ENCODE measurements at places on chromosomes 11 and 22.

DNA sequence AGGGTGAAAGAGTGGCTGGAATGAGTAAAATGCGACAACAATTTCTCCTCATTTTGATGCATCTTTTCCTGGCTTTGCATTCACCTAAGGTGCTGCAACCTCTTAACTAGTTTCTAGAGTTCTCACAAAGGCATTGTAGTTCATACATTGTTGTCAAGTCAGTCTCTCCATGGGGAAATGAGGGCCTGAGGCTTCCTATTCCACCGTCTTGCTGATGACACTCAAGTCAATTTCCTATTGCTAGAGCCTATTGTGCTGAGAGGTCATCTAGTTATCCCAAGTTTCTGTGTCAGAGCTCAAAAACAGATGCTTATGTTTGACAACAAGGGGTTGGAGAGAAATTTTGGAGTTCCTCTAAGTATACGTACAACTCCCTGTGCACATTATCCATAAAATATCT is 11.6 kb upstream of the MS4A6A start:
- no peak for DNase-seq

DNA sequence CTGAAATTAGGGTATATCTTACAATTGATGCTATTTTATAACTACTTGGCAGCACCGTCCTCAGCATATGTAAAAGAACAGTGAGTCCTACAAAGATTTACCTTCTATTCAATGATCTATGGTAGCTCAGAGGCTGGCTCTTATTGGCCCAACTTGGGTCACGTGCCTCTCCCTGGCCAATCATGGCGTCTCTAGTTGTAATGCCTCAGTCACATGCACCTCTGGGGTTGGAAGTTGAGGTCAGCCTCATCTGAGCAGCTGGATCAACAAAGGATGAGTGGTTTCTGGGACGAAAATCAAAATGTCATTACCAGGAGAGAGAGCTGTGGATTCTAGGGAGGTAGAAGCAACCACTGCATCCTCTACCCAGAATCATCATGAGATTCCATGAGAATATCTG is 22.9 kb upstream of the ASPHD2 start:
- DNase-seq: no peak

DNA sequence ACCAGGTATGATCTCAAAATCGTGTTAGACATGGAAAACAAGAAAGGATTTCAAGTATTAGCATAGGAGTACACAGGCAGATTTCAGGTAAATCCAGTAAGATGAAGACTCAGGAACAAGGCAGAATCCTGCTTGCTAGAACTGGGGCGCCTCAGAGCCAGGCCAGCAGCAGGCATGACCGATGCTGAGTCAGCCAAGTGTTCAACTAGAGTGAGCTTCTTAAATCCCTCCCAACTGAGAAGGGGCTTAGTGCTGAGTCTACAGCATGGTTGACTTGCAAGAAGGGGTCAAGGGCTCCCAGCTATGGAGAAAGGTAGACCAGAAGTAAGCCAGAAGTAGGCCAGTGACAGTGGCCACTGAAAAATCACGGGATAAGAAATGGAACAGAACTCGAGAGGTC is 12.4 kb downstream of the GRAP2 start:
- DNase-seq: no peak

DNA sequence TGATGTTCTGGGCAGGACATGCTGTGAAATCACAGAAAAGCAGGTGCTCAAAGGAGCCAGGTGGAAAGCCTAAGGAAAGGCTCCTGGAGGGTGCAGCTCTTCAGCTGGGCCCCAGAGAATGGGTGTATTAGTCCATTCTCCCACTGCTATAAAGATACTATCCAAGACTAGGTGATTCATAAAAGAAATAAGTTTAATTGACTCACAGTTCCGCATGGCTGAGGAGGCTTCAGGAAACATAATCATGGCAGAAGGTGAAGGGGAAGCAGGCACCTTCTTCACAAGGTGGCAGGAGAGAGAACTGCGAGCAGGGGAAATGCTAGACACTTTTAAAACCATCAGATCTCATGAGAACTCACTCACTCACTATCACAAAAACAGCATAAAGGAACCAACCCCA is 43.1 kb upstream of the DEUP1 start:
- DNase-seq: no peak

DNA sequence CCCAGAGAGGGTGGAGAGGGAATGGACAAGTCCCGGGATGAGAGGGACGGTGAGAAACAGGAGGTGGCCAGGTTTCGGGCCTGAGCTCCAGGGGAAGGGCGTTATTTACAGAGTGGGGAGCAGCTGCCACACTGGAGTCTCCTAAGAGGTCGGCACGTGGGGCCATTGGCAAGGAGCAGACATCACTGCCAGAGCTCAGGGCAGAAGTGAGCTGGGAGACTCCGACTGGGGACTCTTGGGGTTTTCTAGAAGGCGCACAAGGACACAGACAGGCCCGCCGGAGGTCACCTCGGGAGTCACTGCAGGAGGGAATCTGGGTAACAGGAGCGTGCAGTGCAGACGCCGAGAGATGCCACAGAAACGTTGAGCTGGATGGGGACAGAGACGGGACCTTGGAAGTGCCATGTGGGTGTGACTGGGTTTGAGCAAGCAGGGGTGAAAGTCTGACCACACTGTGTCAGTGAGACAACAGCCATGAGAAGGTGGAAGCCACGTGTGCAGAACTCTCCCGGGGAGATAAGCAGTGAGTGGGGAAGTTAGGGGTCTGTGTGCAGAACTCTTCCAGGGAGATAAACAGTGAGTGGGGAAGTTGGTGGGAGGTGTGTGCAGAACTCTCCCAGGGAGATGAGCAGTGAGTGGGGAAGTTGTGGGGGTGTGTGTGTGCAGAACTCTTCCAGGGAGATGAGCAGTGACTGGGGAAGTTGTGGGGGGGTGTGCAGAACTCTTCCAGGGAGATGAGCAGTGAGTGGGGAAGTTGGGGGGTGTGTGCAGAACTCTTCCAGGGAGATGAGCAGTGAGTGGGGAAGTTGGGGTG is 187.5 kb downstream of the SHANK2 start:
- DNase-seq: no peak

DNA sequence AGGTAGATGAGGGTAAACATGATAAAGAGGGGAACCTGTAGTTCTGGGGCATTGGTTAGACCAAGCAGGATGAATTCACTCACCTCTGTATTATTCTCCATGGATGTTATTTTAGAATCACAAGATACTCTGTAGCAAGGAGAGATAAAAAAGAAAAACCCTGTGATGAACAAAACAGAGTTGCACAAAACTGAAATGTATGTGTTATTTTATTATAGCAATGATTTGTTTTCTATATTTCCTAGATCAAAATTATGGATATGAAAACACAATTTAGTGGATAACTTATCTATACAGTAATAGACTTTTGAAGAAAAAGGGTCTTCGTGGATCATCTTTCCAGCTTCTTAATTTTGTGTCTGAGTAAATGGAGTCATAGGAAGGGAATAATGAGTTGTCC is at the start of gene OR5B17:
Gene OR5B17 (minus strand): TSS at position 101 of the 400 bp plus-strand sequence. CDS start 0 bp downstream, at position 101.
- no peak for DNase-seq

GRCh38 chr11:59151761-59152160 is 9.1 kb downstream of the FAM111A start:
- no peak for DNase-seq

- no peak for DNase-seq
These were observed 44.5 kb downstream of the TRAF6 start for GRCh38 chr11:36465449-36466163.

- no peak for DNase-seq
These were observed 72.9 kb upstream of the ANO1 start for GRCh38 chr11:70005107-70005818.

DNA sequence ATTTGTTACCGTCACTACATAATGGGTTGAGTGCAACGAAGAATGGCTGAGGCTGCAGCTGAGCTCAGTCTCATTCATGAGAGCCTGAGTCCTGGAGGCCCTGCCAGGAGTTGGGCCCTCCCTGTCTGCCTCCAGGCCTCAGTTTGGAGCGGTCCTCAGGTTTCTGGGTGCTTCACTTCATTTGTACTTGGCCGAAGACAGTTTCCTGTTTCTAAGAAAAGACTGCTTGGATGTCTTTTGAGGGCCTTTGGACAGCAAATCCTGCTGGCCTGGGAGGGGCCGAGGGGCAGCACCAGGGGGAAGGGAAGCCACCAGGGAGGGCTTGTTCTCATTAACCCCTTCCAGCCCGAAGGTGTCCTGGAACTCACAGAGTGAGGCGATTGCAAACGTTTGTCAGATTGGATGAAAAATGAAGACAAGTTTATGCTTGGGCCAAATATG is 163.1 kb downstream of the ETS1 start:
- DNase-seq: no peak

- DNase-seq: no peak
These were observed 14.9 kb downstream of the SLC25A18 start for GRCh38 chr22:17578136-17578754.

DNA sequence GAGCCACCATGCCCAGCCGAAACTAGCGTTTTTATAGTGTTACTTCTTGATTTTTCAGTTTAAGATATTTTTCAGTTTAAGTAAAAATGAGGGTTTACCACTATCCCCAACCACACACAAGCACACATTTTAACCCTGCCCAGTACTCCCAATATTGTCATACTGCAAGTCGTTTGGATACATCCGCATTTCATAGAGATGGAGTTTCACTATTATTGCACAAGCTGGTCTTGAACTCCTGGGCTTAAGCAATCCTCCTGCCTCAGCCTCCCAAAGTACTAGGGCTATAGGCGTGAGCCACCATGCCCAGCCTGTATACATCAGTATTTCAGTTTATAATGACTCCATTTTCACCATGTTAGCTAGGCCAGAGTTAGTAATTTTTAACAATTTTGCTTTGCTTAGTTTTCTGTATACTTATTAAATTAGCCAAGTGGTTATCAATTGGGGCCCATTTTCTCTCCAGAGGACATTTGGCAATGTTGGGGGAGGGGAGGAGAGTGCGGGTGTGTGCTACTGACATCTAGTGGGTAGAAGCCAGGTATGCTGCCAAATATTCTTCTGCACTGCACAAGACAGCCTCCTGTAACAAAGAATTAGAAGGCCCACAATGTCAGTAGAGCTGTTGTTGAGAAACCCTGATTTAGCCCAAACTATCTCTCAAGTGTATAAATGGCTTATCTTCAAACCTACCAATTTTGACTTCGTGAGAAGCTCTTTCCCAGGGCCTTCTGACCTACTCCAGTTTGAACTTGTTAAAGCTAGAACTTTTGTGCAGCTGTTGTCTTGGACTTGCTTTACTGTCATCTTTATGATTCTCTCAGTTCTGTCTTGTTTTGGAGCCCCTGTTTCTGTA is 7.3 kb downstream of the USP47 start:
- peak; percentile 33 for DNase-seq

- DNase-seq: peak; percentile 90
These were observed 14.0 kb downstream of the RAC2 start for GRCh38 chr22:37229805-37230672.

DNA sequence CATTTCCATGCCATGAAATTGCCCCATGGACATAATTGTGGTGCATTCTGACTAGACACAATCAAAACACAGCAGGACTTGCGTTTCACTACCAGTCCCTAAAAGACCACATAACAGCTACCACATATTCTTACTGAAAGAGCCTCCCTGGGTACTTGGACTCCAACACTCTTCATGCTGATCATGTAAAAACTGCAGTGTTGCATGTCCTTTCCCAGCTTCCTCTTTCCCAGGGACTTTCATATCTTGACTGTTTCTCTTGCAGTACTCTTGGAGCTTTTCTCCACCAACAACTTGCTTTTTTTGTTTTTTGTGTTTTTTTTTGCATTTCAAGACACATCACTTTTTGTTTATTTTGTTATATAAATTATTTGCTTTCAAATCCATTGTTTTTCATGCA is 22.9 kb downstream of the MS4A6E start:
- no peak for DNase-seq

DNA sequence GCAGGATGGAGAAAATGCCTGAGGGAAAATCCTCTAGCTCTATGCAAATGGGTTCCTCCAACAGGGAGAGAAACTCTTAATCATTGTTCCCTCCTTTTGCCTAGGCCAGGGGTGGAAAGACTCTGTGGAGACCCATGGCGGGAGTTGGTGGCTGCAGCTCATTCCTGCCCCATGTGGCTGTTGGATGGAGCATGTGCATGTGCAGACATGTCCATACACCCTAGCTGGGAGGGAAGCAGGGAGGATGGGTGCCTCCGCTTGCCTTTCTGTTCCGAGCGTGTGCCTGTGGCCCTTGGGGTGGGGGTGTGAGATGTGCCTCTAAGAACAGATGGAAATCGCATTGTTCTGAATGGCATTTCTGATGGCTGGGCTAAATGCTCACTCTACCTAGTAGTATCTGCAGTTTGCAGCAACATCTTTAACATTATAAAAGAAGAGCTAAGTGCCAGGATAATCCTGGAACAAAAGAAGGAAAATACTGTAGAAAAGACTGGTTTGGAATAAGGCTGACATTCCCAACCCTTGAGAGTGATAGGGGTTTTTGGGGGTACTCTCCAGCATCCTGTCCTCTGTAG is 31.7 kb downstream of the METTL15 start:
- no peak for DNase-seq

DNA sequence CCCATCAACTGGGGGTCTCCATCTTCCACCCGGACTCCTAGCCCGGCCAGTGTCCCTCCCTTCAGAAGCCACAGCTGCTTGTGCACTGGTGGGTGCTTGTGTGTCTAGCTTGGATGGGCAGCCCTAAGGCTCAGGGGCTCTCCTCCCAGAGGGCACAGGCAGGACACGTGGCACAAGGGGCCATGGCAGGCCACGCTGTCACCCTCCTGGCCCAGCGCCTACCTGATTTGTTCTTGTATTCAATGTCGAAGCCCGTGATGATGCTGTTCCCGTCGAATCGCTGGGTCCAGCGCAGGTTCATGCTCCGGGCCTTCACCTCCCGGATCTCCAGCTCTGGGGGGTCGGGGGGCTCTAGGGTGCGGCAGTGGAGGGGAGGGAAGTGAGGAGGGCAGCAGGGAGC is 152.6 kb downstream of the CEP164 start:
- no peak for DNase-seq

GRCh38 chr11:95739108-95739938 is 50.3 kb downstream of the FAM76B start:
- no peak for DNase-seq

GRCh38 chr22:46674367-46674781 is 54.2 kb downstream of the GRAMD4 start:
- DNase-seq: peak; percentile 96

- DNase-seq: no peak
These were observed 124.3 kb downstream of the DBX1 start for GRCh38 chr11:20035701-20036601.

GRCh38 chr22:36288571-36289405 is 35.9 kb downstream of the APOL1 start:
- DNase-seq: no peak

- no peak for DNase-seq
These were observed 7.3 kb downstream of the DGCR6L start for GRCh38 chr22:20312396-20313191.

GRCh38 chr11:3338569-3339339 is 40.2 kb downstream of the ZNF195 start:
- no peak for DNase-seq

GRCh38 chr22:46664301-46664855 is 44.2 kb downstream of the GRAMD4 start:
- DNase-seq: no peak

DNA sequence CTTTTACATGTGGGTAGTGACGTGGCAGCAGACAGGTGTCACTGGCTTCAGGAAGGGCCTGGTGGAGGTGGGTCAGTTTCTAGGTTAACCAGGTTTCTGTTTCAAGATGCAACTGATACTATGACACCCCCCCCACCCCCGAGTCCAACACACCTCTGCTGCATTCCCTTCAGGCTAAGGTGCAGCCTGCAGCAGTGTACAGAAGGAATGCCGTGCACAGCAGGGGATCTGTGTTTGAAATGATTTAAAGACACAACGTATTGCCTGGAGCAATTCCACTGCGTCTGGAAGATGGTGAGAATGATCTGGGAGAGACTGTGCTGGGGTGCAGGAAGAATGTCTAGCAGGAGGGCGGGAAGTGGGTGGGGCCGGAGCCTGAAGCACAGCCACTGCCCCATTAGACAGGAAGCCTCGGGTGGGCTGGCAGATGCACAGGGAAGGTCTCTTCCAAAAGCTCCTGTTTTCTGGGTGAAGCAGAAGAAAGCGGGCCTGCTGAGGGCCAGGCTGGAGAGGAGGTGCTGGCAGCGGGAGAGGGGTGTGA is 11.9 kb upstream of the TESMIN start:
- DNase-seq: no peak

Data from stimulated activated CD4-positive, alpha-beta T cell treated with anti-CD3 and anti-CD28 coated beads, TNF-alpha, amount 100 ng/mL, for 48 hours (primary cell).